ENCODE measurements at places on chromosomes 13 and 19. TPM values are rescaled to one million over a fixed set of nuclear protein-coding genes. Genes with fewer than 3 reads are reported as not detected.

The UPF1 gene
- 56.7 TPM for total RNA-seq

The SERPINE3 gene
- not detected for total RNA-seq

The PRSS57 gene
- not detected for total RNA-seq

The HPN gene
- not detected for total RNA-seq

The CPB2 gene
- not detected for total RNA-seq

The PCDH20 gene
- not detected for total RNA-seq

The EIF3K gene
- 286 TPM for total RNA-seq
